ENCODE measurements at places on chromosomes 7 and 10.

DNA sequence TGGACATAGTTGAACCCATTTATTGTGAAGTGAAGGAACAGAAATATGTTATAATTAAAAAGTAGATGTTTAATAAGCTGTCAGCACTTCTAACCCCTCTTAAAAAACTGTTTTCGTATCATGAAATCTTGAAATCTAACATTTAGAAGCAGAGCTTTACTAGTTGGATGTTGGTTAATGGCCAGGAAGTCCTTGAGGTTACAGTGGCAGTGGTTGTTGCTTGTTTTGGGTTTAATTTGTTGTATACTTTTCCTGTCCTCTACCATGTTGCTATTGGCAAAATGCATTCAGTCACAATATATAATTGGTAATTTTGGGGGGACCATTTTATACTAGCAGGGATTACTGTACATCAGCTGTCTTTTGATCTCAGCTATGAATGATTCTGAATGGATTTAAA is 60.7 kb downstream of the EXOC4 start:
- no peak for DNase-seq

DNA sequence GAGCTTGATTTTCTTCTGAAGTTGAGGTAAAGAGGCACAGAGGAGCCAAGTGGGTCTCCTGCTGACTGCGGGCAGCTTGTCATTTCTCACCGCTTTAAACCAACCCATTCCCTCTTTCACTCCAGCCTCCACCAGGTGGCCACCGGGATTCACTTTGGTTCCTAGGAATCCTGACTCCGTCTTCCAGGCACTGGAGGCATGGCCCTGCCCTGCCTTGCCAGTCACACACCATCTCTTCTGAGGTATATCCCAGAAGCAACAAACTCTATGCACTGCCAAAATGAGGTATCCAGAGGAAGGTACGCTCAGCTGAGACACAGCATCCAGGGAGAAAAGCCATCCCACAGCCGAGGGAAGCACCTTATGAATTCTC is 280.8 kb downstream of the TNS3 start:
- no peak for DNase-seq

- no peak for DNase-seq
These were observed 9.5 kb downstream of the ANKIB1 start for GRCh38 chr7:92255308-92255707.

GRCh38 chr10:125057158-125058001 is 103.0 kb downstream of the CTBP2 start:
- no peak for DNase-seq

- no peak for DNase-seq
These were observed 94.7 kb upstream of the PAX2 start for GRCh38 chr10:100650693-100651092.

DNA sequence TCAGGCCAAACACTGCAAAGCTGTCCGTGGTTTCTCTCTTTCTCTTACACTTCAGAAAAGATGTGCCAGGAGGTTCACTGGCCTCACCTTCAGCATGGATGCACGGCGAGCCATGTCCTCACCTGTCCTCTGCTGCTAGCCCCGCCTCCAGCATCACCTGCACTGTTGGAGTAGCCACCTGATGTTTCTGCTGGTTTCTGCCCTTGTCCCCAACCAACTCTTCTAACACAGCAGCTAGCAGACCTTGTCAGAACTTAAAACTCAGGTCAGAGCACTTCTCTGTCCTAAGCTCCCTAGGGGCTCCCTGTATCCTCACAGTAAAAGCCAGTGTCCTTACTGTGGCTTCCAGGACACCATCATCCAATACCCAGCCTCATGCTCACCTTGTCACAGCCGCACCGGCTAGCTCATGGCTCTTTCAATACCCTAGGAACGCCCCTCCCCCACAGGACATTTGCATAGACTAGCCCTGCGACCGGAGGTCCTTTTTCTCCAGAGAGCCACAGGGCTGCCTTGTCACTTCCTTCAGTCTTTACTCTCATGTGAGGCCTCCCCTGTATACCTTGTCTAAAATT is 15.2 kb downstream of the PALD1 start:
- DNase-seq, result no peak

GRCh38 chr7:91435381-91436059 is 171.3 kb downstream of the FZD1 start:
- no peak for DNase-seq

- no peak for DNase-seq
These were observed 31.0 kb upstream of the FZD1 start for GRCh38 chr7:91233212-91233611.

GRCh38 chr10:44030132-44030531 is 354.8 kb downstream of the CXCL12 start:
- peak; percentile 6 for DNase-seq

DNA sequence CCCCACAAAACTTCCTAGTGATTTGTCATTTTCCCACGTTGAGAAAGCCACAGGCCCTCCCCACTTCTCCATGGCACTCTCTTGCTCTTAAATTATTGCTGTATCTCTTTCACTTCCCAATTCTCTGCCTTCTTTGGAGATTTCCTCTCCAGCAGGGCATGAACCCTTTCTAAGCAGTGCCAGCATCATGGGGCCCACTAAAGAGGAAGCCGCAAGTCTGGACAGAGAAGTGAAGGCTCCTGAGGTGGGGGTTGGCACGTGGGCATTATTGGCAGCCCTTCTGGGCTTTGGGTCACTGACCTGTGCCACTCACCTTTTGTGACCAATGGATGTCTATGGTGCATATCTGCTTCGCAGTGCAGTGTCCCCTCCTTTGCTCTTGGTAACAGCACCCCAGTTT is 97.7 kb upstream of the TCF7L2 start:
- DNase-seq, result no peak

All from activated CD4-positive, alpha-beta T cell treated with anti-CD3 and anti-CD28 coated beads, Interleukin-2, amount 50 U/mL, for 1 hour (primary cell).